ENCODE measurements at places on chromosomes 1 and 21.

GRCh38 chr1:226736001-226736907 is 2.8 kb downstream of the ITPKB start:
- DNase-seq, result no peak

DNA sequence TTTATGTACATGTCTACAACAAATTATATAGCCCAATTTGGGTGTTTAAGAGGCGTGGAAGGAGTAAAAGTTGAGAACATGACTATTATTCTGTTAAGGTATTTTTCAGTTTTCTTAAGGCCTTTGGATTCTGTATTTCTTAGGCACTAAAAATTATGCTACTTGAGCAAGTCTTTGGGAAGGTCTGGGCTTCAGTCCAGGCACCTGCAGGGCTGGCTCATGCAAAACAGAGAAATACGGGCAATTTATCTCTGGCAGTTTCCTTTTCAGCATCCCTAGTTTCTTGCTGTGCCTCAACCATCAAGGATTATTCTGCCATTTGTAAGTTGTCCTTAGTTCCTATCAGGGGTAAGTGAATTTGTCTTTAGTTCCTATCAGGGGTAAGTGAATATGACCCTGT is 358.8 kb upstream of the B3GALT2 start:
- DNase-seq, result no peak

GRCh38 chr1:13703128-13703513 is 3.1 kb downstream of the PRDM2 start:
- no peak for DNase-seq

- DNase-seq, result no peak
These were observed 33.5 kb downstream of the LAMC2 start for GRCh38 chr1:183219616-183220009.

DNA sequence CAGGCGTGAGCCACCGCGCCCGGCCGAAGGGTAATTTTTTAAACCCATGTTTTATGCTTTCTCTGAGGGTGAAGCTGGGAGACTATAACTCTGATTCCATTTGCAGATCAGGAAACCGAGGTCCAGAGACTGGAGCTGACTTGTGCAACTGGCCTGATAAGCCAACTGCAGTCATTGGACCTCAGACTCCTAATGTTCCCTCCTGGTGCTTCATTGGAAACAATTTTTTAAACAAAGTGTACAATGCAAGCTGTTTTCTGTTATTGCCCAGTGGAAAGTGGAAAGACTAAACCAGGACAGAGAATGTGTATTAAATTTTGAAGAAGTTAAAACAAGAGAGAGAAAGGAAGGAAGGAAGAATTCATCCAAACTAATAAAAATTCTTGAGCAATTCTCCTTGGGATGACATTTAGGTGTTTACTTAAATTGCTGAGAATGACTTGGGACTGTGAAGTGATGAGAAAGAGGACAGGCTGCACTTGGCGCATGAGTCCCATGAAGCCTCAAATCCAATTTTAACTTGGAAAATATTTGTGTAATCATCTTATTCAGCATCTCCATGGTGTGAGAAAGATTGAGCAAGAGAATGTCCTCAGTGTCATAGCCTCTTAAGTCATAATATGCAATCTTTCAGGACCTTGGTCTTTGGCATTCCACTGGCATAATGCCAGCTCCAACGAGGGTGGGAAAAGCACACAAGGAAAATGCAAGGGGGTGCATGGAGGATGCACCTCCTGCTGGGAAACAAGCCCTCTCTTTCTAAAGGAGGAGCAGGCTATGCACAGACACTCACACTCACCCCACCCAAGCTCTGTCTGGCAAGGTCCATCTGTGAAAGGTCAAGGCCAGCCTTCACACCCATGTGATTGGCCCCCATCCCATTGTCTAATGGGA is 342.0 kb downstream of the SIPA1L2 start:
- no peak for DNase-seq

DNA sequence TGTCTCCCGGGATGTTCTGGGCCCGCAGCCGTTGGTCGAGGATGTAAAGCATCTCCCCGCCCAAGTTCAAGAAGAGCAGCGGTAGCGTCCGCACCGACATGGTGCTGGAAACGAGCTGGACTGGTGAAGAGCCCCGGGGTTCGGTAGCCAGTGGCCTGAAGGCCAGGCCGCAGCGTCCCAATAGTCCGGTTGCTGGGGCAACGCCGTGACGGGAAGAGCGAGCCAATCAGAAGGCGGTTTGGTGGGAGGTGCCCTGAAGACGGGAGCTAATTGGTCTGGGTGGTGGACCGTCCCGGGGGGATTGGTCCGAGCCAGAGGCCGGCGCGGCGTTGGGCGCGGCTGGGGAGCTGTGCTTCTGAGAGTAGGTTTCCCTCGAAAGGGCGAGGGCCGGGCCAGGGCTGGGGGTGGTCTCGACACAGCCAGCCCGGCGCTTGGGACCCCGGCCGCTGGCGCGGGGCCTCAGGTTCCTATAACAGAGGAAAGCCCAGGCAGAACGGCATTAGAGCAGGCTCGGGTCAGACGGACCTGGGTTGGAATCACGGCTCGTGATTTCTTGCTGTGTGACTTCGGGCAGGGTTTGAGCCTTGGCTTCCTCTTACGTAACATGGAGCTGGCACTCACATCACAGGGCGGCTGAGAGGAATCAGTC is at the start of gene OSCP1:
Gene OSCP1 (minus strand): TSS at position 182 of the 649 bp plus-strand sequence. CDS start 82 bp downstream, at position 100.
- DNase-seq, result peak; percentile 75

- DNase-seq, result no peak
These were observed 6.4 kb upstream of the SPATC1L start for GRCh38 chr21:46190491-46191131.

DNA sequence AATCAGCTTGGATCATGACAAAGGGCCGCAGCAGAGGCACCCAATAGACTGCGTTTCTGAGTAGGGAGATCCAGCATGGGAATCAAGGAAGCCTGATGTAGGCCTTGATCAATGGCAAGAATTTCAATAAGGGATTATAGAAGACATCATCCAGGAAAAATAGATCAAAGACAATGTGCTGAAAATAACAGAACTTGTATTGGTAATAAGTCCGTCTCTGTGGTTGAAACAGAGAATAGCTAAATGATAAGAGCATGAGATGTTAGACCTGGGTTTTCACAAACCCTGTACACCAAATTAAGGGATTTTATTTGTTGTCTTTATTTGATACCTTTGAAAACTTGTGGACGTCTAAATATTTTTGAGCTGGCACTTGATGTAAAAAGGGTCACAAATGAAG is 228.0 kb upstream of the SGIP1 start:
- no peak for DNase-seq

DNA sequence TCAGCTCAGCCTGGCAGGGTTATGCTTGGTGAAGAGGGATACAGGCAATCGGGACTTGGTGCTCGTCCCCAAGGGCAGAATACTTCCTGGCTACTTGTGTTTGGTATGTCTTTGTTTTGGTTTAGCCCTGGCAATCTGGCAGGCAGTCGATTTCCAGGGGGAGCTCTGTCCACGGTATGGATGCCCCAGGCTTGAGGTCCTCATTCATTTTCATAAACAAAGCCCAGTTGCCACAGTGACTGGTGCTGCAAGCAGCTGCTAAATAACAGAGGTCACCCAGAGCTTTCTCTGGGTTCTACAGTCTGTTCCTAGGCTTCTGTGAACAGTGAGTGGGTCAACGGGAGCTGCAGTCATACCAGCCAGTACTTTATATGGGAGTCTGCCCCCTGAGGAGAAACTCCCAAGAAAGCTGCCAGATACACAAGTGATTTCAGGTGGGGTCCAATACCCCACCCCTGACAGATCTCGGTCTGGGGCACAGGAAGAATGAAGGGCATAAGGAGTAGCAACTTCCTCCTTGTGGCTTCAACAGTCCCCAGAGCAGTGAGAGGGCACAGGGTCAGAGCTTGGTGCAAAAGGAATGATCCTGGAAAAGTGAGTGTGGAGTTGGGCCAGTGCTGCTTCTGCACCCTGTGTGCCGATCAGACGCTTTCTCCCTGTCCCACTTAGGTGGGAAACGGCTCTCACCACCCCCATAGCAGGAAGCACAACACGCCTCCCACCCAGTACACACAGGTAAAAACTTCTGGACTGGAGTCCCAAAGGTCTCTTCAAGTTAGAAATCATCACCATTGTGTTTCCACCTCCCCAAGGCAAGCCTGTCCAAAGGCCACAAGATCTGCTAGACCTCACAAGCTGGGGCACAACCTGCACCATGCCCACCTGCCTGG is 55.5 kb downstream of the TGFBR3 start:
- no peak for DNase-seq

- DNase-seq, result no peak
These were observed 109.0 kb downstream of the CACNA1E start for GRCh38 chr1:181592255-181592859.

- DNase-seq, result no peak
These were observed 48.4 kb upstream of the COA6 start for GRCh38 chr1:234324821-234325220.

- DNase-seq, result no peak
These were observed 25.2 kb upstream of the AGO1 start for GRCh38 chr1:35857830-35858229.

GRCh38 chr1:46171351-46171750 is 3.5 kb upstream of the TSPAN1 start:
- DNase-seq, result no peak

GRCh38 chr1:206898089-206898914 is 1.1 kb downstream of the IL24 start:
- DNase-seq, result no peak

- DNase-seq, result no peak
These were observed 45.2 kb upstream of the ST6GALNAC3 start for GRCh38 chr1:76029331-76029730.

DNA sequence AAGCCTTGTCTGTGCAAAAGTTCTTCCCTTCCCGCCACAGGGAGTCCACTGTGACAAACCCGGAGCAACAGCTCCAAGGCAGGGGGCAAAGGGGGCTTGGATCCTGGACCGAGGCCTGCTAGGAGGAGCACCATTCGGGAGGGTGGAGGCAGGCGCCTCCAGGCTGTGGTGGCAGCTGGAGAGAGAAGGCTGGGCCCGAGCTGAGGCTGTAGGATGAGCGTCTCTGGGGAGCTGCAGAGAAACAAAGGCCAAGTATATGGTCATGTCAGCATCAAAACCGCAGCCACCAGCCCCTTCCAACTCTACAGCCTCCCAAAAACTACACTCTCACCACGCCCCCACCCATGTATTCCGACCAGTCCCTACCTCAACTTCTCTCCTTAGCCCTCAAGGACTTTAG is 579 bp downstream of the SH3BP5L start:
- DNase-seq, result no peak

- DNase-seq, result no peak
These were observed 477.5 kb downstream of the NUF2 start for GRCh38 chr1:163799190-163799805.

GRCh38 chr1:244050014-244050834 is 859 bp upstream of the ZBTB18 start:
- DNase-seq, result no peak

- peak; percentile 32 for DNase-seq
These were observed at the start of gene MR1 for GRCh38 chr1:181033799-181034451. Gene MR1, plus strand, starts transcription at chr1:181033983. Its CDS starts 25 bp downstream, at chr1:181034008.

- peak; percentile 24 for DNase-seq
These were observed 19.4 kb downstream of the ENO1 start for GRCh38 chr1:8858888-8859706.

GRCh38 chr1:230283678-230284077 is 142.5 kb downstream of the PGBD5 start:
- DNase-seq, result no peak

DNA sequence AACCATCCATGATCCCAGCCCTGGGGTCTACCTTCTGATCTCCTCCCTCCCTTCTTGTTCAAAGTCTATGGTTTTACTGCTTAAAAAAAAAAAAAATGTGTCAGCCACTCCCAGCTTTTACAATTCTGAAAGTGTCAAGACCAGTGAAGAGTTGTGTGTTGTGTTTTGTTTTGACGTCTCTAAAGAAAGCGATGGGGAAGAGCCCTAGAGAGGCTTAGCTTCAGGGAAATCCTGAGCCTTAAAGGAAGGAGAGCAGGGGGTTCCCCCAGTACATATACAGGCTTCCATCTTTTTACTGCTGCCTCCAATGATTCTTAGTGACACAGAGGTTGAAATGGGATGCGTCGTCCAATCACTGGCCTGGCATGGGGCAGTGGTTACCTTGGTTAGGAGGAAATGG is 13.9 kb upstream of the FMOD start:
- DNase-seq, result no peak

DNA sequence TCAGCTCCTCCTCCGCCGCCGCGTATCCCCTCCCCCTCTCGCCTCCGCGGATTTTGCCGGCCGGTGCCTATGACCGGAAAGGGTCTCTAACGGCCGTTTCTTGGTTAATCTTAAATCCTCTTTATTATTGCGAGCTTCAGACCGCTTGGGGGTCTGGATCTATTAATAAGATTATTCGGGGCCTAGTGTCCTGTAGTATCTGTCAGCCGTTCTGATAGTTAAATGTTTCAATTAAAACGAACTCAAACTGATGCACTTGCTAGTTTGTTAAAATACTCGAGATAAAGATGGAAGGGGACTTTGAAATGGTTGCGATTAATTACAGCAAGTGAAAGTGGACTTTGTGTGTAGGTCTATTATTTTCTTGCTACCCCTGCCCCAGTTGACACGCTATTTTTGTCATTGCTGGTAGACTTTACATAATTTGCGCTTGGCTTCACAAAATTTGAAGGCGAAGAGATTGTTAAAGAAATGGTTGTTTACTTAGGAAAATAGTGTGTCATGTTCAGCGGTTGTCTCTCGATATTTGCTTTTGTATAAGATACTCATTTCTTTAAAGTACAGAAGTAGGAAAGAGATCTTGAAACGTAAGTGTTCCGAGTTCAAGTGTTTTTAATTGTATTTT is 779 bp downstream of the SON start:
- DNase-seq, result no peak

DNA sequence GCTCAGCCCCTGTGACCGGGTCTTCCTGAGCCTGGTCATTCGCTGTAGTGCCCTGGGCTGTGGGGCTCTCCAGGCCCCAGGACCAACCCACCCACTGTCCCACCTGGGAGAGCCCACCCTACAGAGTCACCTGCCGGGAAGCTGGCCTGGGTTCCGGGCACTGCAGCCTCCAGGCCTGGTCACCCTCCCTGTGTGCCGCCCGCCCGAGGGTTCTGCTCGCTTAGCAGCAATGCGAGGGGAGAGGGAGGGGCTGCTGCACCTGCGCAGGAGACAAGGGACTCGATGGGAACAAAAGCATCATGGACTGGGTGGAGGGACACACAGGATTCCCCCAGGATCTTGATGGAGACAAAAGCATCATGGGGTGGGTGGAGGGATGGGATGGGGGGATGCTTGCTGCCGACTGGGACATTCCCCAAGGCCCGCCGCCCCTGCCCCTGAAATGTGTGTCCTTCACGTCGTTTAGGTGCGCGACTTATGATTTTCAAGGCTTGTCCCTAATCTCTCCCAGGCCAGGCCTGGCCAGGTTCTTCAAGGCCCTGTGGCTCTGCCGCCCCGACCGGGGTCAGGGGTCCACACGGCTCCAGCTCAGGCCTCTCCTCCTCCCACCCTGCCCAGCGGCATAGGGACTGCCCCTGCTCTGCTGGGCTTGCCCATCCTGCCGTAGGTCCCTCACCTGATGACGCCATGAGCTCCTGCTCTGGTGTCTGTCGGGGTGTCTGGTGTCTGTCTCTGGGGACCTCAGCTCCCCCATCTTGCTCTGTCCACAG is 1.7 kb downstream of the KRTAP10-8 start:
- no peak for DNase-seq

- DNase-seq, result no peak
These were observed 70.0 kb upstream of the MRPS6 start for GRCh38 chr21:34003428-34003827.
